T-cell (primary cell): ENCODE measurements at places on chromosomes 16 and 17.

DNA sequence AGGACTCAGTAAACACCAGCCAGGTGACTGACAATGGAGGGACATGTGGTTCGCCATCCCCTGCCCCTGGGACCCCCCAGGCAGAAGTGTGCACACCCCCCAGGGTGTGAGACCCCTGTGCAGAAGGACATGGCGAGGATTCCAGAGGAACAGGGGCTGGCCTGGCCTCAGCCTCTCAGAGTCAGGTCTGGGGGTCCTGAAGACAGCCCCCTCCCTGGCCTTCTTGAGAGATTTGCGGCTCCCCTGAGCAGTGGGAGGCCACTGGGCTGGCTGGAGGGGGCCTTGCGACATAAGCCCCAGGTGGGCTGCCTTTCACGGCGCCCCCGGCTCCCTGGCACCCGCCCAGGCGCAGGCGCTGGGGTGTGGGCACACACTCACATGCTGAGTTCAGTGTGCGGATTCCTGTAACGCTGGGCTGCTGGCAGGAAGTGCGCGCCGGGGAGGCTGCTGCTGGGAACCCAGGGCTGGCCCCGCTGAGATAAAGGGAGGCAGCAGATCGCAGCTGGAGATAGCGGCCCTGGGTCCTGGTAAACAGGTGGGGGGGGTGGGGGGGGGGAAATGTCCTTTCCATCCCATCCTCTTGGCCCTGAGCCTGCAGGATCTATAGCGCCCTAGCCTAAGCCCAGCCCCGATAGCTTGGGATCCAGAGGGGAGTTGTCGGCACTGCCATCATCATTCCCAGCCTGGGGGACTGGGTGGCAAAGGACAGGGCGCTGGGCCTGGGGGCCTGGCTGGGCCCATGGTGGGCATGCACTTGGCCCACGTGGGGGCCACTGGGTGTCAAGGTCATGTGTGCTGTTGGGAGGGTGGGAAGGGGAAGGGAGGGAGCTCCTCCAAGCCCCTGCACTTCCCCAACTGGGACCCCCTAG lies 27.1 kb downstream of the TMEM235 start:
- peak; percentile 84 for DNase-seq

DNA sequence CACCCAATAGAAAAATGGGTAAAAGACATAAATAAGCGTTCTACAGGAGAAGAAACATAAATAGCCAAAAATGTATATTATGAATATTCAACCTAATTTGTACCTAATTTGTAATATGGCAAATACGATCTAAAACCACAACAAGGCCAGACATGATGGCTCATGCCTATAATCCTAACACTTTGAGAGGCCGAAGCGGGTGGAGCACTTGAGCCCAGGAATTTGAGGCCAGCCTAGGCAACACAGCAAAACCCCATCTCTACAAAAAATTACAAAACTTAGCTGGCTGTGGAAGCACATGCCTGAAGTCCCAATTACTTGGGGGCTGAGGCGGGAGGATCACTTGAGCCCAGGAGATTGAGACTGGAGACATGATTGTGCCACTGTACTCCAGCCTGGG lies 30.1 kb downstream of the CRLF3 start:
- no peak for DNase-seq

DNA sequence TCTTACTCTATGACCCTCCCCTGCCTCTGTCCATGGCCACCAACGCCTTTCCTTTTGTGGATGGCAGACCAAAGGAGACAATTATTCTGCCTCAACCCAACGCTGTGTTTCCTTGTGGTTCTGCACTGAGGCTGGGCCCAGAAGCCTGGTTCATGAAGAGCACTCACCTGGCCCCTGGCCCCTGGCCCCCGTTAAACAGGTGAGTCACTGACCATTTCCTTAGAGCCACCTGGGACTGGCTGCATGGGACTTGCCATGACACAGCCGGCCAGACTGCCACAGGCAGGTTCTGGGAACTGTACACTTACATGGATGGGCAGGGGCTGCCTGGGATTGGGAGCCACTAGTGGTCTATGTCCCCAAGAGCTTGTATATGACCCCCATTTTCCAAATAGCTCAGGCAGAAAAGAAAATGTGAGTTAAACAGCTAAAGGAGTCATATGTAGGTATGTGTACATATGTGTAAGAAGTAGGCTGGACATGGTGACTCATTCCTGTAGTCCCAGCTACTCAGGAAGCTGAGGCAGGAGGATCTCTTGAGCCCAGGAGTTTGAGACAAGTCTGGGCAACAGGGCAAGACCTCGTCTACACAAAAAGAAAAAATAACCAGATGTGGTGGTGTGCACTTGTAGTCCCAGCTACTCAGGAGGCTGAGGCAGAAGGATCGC lies 181.9 kb upstream of the CACNG5 start:
- no peak for DNase-seq

- peak; percentile 51 for DNase-seq
These were observed 14.9 kb upstream of the CBFB start for GRCh38 chr16:67013823-67014633.

DNA sequence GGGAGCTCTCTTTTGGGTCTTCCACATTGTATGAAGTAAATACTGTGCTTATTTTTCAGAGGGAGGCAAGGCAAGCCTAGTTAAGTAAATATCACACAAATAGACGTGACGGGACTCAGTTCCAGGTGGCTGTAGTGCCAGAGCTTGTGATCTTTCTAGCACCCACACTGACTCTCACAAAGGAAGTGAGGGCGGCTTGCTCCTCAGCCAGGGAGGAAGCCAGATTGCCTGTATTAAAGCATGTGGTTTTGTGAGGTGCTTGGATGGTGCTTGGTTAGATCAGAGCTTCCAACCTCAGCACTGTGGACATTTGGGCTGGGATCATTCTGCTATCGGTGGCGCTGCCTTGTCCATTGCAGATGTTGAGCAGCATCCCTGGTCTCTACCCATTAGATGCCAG lies 80.1 kb downstream of the VAT1L start:
- no peak for DNase-seq

- no peak for DNase-seq
These were observed 309.0 kb upstream of the MAF start for GRCh38 chr16:79909571-79909970.

DNA sequence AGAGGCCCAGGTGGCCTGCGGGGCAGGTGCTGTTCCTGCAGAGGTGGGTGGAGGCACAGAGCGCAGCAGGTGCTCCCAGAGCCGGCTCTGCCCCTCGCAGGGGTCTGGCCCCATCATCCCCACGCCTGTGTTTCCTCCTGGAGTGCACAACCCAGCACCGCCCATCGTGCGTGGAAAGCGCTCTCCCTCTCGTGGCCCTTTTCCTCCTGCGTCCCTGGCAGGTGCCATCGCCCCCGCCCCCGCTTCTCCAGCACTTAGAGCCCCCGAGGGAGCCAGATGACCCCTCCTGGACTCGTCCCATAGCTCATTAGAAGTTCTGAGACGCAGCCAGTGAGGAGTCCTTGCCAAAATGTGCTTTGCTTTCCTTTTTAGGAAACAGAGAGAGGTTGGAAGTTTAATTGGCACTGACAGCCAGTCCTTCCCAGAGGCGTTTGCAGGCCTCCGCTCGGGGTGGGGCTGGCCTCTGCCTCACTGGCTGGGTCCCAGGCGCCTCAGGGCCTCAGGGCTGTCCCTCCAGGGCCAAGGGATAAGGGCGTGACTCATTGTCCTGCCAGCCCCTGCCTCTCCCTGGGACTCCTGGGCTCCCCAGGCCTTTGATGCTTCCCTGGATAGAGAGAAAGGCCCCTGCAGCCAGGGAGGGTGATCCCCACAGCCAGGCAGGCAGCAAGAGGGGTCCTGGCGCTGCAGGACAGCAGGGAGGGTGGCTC lies 32.2 kb upstream of the CHMP6 start:
- DNase-seq: no peak

DNA sequence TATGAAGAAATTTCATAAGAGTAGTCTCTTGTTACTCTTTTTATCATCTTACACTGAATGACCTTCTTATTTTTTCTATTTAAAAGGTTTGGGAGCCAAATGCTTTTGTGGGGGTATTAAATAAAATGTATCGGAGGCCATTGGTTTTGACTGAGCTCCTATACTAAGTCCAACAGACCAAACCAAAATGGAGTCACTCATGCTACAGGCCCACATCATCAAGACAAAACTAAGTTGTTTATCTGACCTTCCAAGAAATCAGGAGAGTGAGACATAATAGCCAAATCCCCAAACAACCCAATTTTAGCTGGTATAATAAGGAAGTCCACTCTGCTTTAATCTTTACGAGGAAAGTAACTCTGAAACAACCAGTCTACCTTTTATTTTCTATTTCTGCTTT lies 48.1 kb upstream of the ALOX12 start:
- no peak for DNase-seq

DNA sequence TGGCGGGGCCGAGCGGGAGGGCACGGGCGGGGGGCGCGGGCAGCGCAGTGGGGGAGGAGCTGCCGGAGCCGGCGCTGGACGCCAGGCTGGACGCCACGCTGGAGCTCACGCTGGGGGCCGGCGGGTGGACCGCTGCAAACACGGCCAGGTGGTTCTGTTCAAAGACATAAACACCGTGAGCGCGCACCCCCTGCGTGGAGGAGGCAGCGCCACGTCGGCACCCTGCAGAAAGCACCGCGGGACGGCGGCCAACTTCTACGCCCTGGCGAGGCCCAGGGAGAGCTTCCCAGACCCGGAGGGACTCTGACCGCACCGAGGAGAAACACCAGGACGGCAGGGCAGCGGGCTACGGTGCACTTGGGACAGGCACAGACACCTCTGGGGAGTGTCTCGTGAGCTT lies 29.3 kb downstream of the UNKL start:
- DNase-seq: no peak

- no peak for DNase-seq
These were observed 19.8 kb downstream of the TMEM94 start for GRCh38 chr17:75476271-75476671.

- no peak for DNase-seq
These were observed 20.7 kb downstream of the UBN1 start for GRCh38 chr16:4868026-4868425.

- DNase-seq: no peak
These were observed 87.2 kb downstream of the MAP2K4 start for GRCh38 chr17:12107905-12108304.

DNA sequence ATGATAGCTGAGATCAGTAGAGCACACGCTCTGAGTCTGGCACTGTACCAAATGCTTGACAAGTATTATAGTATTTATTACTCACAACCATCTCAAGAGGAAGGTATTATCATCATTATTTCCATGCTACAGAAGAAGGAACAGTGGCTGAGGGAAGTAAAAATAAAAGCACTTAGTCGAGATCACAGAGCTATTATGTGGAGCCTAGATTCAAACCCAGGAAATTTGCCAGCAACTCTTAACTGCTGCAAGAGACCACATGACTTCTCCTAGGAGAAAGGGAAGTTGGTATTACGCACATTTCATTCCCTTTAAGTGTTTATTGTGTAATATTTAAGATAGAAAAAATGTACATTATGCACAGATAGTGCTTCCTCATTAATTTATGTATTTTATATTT lies 1.0 kb upstream of the RHOT1 start:
- no peak for DNase-seq

DNA sequence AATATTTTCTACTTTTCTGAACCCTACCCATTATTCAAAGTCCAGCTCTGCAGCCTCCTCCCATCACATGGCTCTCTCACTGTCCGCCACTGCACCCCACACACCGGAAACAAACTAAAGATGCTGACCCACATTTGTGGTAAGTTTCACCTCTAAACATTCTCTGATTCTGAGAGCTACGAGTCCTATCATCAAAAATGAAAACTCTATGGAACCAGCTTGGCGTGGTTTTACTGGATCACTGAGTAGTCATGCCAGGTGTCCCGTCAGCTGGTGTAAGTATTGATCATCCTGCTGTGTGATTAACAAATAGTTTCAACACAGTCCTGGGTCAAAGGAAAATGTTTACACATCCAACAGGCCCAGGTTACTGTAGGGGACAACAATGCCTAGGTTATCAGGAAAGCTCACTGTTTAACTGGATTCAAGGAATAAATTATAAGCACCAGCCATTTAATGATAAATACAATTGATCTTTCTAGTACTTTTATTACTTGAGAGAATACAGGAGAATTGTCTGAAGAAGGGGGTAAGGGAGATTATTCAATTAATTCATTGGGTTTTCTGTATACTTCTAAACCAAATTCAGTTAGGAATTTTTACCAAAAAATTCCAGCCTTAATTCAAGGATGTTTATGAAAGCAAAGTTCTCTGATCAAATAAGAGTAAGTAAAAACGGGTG lies 33.9 kb downstream of the CYTH1 start:
- DNase-seq: no peak

DNA sequence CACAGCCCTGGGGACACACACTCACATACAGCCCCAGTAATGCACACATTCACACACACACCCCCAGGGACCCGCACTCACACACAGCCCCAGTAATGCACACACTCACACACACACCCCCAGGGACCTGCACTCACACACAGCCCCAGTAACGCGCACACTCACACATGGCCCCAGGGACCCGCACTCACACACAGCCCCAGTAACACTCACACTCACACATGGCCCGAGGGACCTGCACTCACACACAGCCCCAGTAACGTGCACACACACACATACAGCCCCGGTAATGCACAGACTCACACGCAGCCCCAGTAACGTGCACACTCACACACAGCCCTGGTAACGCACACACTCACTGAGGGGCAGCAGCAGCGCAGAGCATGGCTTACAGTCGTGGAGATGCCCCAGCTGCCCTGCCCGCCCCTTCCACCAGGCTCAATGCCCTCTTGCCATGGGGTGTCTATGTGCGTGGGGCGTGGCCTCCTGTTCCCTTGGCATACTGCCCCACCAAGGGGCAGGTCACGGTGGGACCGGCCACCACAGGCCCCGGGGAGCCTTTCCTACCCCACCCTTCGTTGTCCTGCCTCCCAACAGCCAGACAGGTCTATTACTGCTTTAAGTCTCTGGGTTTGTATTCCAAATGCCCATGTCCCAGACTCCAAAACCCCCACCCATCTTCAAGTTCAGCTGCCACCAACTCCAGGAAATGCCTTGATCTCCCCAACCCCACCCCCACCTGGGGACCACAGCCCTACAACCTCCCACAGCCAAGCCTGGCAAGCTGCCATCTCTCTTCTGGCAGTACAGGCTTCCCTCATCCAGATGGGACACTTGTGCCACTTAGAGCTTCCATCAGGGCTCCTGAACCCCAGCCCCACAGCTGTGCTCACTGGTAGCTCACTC lies 2.7 kb downstream of the CCDC102A start:
- peak; percentile 29 for DNase-seq

GRCh38 chr16:68283801-68284598 lies 19.7 kb downstream of the SLC7A6 start:
- no peak for DNase-seq

- DNase-seq: no peak
These were observed 4.2 kb upstream of the KLHL11 start for GRCh38 chr17:41869426-41869825.

DNA sequence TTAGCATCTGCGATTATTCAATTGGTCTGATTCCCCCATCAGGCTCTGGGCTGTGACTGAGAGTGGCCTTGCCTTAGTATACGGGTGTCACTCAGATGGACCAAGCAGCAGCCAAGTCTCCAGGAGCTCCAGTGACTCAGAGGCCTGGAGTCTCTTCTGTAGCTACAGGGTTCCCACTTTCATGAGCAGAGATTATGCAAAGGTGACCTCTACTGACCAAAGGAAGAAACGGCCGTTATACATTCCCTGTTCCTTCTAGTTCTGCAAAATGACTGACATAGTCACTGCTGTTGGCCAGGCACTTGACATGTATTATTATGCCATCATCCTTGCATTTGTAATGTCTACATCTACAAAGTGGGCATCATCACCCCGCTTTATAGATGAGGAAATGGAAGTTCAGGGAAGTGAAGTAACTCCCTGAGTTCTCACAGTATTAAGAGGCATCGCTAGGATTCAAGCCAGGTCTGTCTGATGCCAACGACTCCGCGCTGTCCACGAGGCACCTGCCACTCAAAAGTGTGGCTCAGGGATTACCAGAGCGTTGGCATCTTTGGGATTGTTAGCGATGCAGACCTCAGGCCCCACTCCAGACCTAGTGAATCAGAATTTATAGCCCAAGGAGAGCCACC lies 23.3 kb downstream of the SLC38A7 start:
- no peak for DNase-seq
